ENCODE measurements at places on chromosomes 1 and 21.
A peak's percentile ranks its signal among the peaks of the same experiment; 100 is the strongest.

DNA sequence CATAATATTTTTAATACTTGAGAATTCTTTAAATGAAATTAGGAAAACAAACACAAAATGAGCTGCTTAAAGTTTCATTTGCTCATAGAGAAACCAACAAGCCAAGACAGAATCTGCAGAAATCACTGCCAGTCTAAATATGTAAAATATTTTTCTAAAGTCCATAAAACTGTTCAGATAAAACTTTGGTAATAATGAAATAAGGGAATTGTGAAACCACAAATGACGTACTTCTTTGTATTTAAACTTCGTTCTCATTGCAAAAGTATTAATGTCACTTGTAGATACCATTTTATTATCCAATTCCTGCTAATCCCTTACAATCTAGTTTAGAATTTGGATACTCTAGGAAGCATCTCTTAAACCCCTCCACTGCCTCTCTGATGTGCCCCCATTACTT, 234.5 kb upstream of the NEGR1 start:
- DNase-seq: no peak

DNA sequence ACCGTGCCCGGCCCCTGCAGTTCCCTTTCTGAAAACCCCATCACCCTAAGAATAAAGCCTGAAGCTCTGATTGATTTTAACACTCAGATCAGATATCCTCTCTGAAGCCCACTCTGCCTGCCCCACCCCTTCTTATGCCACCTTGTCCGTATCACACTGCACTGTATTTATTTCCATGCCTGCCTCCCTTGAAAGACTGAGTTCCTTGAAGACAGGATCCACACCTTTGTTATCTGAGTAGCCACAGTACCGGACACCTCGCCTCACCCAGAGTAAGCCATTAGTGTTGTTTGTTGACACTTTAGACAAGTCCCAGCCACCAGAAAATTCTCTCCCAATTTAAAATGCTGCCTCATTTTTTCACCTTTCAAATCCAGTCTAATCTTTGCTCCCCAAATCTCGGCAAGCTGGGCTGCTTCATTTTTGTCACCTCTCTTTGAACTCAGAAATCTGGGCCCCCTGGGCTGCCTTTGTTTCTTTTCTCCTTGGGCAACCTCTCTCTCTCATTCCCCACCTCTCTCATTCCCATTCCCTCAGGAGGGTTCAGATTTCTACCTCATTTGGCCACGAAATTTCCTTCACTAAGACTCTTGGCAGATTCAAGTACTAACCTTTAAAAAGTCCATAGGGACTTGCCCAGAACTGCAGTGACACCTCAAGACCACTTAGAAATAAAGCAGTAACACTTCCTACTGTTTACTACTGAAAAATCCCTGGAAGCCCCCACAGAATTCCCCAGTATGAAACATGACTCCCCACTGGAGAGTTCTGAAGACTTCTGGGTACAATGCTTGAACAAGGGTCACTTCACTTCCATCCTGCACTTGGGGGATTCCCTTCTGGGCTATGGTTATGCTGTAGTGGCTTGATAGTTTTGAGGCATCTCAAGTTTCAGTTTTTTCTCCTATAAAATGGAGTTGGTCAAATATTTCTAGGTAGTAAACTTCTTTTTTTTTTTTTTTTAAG, 8.7 kb upstream of the PPP1R15B start:
- DNase-seq: no peak

GRCh38 chr21:24617819-24618218, 989.5 kb downstream of the MRPL39 start:
- DNase-seq: no peak

DNA sequence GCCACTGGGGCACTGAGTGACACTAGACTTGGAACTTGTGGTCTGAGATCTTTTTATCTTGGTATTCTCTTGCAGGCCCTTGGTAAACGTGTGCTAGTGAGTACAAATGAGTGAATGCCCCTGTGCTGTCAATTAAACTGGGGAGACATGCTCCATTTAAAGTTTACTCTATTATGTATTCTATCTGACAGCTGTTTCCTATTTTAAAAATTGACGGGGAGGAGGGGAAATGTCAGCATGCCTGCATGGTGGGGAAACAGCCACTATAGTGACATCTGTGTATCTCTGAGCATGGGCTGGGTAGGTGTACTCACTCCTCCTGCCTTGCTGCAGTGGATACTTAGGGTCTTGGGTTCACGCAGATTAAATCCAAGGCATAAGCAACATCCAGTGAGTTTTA, 59.0 kb upstream of the IKBKE start:
- no peak for DNase-seq

- no peak for DNase-seq
These were observed 12.2 kb upstream of the TRNAU1AP start for GRCh38 chr1:28540651-28541050.

DNA sequence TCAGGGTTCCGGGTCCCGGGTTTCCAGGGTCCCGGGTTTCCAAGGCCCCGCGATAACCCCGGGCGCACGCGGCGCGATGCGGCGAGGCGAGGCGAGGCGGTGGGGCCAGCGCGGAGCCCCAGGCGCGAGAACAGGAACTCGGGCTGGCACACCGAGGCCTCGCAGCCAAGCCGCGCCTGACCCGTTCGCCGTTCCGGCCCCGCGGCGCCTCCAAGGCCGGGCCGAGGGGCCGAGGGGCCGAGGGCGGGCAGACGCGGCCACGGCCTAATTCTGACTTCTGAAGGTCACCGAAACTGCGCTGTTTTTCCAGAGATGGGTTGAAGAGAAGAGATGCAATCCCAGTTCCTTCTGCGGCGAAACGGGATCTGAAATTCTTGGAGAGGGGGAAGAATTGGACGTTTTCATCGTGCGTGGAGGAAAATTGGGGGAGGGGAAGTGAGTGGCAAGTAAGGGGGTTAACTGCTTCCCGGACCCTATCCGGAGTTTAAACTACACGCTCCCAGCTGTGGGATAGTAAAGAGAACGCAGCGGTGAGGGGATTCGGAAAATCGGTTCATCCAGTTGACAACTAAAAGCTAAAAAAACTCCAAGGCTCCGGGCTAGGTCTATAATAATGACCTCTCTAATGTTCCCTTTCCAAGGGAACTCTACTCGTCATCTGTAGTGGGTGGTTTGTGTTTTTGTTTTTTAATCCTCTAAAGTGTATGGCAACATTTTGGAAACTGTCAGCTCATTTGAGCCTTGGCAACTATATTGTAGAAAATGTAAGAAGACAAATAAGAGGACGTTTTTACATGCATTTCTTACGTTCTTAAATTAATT, 8.2 kb downstream of the TBX15 start:
- no peak for DNase-seq

DNA sequence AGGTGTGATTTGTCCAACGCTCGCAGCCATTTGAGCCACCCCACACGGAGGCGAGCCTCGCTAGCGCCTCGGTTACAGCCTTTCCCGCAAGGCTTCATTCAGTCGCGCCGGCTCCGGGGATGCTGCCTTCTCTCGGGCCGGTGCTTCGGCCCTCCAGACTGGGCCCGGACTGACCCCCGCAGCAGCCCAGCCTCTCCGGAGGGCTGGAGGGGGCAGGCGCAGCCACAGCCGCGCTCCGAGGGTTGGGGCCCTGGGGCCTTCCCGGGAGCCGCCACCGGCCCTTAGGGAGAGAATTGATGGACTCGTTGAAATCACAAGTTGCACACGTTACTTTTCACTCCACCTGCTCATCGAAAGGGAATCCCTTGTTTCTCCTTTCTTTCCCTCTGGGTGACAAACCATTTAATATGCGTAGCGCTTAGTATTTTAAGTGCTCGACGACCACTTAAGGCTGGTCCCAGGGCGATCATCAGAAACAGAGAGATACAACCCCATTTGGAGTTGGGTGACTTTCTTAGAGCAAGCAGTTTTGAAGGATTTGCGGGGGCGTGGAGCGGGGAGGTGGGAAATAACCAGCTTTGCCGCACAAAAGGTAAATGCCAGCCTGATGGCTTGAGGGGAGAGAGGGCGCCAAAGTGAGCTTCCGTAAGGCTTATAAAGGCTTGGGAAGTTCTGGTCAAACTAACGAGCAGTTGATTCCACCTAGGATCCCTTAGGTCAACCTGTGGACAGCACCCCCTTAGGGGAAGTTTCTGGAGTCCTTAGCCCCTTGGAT, 24.6 kb upstream of the ENAH start:
- DNase-seq: no peak

- no peak for DNase-seq
These were observed 58.9 kb upstream of the TRABD2B start for GRCh38 chr1:48055876-48056764.

GRCh38 chr1:71093938-71094337, 13.1 kb upstream of the ZRANB2 start:
- DNase-seq: no peak

- no peak for DNase-seq
These were observed 22.7 kb downstream of the KCTD3 start for GRCh38 chr1:215589650-215590435.

GRCh38 chr1:232904566-232904965, 45.8 kb upstream of the NTPCR start:
- DNase-seq: no peak

- no peak for DNase-seq
These were observed 15.7 kb downstream of the ASPM start for GRCh38 chr1:197130677-197131304.

DNA sequence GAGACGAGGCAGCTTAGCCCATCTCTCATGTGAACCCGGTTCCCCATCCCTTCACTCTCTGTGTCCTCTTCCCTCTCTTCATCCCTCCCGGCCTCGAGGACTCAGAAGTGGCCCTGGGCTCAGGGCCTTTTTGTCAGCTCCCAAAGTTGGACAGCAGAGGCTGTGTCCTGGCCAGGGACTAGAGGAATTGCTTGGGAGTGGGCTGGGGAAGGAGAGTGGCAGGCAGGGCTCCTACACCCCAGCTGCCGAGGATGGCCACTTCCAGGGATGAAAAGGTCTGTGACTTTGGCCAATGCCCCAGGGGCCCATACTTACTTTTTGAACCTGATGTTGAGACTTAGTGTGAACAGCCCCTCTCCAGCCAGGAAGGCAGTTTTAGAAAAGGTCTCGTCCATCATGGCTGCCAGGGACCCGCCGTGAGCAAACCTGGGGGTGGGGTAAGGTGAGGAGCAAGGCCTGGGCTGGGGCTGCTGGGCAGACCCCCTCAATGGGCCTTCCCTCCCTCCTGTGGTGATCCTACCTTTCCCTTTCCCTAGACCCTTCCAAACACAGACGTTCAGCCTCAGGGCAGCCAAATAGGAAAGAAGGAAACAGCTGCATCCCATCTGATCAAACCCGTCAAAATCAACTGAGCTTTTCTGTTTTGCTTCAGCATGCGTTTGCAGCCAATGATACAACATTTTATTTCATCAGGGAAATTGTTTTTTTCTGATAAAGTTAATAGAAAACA, 5.5 kb downstream of the THEM5 start:
- no peak for DNase-seq

GRCh38 chr1:71072273-71072672, 8.6 kb downstream of the ZRANB2 start:
- DNase-seq: no peak

GRCh38 chr1:178726087-178726517, 1.1 kb downstream of the RALGPS2 start:
- peak; percentile 50 for DNase-seq

DNA sequence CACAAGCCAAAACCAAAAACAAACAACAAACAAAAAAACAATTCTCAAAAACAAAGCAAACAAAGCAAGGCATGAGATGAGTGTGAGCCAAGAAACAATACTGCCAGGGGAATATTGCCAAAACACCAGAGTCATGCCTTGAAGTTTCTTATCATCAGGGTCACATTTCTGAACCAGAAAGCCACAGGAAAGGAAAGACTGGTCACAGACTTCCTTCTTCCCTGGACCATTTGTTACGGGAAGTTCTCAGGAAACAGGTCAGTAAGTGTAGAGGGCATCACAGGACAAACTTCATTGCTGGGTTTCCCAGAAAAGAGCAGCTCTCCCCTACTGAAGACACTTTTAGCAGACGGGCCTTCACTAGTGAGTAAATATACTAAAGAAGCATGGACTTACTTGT, 191.2 kb downstream of the GABPA start:
- no peak for DNase-seq

DNA sequence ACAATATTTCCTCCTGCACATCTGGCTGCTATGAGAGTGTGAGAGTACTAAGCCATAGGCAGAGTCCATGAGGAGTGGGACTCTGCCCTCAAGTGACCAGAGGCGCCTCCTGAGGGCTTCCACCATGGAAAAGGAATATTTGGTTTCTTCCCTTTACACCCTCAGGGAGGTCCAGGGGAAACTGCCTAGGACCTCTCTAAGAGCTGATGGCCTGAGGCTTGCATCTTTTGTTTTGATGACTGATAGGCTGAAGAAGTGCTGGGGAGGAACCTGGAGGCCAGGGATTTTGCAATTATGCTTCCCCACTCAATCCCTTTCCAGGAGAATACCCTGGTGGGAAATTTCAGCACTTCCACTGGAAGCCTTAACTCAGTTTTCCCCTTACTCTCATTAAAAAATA, 111.0 kb downstream of the PBX1 start:
- DNase-seq: no peak

DNA sequence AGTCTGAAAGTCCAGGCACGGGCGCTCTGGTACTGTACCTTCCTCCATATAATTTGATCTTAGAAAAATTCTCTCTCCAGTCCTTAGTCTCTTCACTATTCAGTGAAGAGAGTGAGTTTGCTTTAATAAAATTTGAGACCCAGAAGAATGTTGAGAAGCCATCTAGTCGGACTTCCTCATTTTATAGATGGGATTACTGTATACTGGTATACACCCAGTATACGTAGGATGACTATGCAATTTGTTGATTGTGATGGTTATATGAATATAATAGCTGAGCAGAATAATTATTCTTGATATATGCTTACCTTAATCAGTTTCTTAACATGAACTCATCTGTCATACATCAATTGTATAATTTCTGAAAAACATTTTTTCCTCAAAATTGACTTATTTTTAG, 328.0 kb upstream of the B3GALT2 start:
- DNase-seq: no peak
